Activated T-helper 1 cell treated with anti-CD3 and anti-CD28 coated beads, Interleukin-2, amount 50 U/mL, for 16 hours (primary cell): ENCODE measurements at places on chromosomes 2 and 18.

DNA sequence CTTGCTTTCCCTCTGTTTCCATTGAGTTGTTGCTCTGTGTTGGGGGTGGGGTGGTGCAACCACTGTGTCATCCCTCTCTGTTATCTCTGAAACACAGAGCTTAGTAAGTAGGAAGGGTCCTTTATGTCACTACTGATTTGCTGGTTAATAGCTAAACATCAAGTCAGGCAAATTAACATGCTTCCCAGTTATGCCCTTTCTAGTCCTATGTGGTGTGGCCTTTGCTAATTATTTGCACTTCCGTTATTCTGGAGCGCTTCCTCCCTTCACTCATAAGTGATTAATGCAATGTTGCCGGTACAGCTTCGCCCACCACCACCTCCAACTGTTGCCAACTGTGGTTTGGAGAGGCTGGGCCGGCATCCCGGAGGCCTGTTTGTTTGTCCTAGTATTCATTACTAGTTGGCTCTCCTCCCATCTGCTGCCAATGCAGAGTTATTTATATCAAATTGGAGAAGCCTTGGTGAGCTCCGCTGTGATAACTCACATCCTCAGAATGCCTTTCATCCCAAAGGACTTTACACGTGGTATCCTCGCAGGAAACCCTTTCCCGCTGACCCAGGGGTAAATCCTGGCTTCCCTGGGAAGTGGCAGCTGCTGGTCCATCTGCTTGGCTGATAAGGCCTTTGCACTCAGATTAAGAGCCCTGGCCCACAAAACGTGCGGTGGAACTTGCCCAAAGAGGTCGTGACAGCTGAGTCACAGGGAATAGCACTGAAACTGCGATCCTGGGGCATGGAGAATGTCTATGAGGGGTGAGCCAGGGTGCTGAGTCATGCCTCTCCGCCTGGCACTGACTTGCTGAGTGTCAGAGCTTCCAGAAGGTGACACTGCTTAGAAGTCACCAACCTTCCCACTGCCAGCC is 72.0 kb upstream of the ZCCHC2 start:
- DNase-seq, result no peak

DNA sequence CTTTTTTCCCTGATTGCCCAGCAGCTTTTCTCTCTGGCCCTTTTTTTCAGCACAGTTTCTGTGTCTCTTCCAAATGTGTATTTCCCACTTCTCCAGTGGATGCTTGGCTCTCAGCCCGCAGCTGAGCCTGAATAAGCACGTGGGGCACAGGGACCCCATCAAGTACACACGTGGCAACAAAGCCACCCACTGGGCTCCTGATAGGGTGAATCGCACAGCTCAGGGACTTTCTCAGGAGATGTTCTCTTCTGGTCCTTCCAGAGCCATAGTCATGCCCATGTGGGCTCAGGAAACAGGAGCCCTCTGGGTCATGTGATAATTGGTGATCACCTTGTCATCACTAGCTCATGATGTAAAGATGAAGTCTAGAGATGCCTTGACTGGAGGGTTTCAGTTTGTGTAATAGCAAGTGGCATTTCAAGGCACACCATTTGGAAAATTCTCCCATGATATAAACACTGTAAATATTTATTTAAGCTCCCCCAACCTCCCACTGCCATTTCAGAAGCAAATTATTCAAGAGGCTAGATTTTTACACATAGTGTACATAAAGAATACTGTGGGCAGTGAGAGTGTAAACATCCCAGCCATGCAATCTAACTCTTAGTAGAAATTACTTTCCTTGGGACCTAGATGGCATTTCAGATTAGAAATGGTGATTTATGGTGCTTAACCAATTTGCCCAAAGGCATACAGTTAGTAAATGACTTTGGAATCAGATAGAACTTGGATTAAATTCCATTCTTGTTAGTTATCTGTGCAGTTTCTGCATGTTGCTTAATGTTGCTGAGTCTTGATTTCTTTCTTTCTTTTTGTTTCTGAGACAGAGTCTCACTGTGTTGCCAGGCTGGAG is 597.5 kb downstream of the SLC4A3 start:
- no peak for DNase-seq

DNA sequence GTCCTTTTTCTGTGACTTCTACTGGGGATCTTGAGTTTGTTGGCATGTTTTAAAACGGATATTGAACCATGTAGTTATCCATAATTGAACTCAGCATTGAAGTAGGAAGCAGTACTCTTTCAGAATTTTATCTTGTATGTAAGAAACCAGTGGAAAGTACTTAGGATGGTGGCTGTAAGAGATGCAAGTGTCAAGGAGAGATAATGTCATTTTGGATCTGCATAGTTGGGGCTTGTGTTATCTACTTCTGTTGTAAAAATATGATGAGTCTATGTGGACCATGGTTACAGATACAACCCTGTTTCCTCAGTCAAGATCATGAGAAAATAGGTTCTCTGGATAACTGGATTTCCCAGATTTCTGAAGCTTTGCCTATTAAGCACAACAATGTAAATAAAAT is 113.7 kb downstream of the NAB1 start:
- no peak for DNase-seq

- no peak for DNase-seq
Observed at GRCh38 chr18:13480571-13481255, 245.6 kb downstream of the FAM210A start.

- no peak for DNase-seq
Observed at GRCh38 chr2:160242893-160243564, 43.0 kb upstream of the ITGB6 start.

GRCh38 chr18:23422751-23423418 is 30.2 kb upstream of the RIOK3 start:
- no peak for DNase-seq

GRCh38 chr18:54020966-54021365 is 203.5 kb downstream of the MBD2 start:
- no peak for DNase-seq
